Cardiac septum (tissue), 1 donor: ENCODE measurements at places on chromosomes 6 and 20. TPM values are rescaled to one million over a fixed set of nuclear protein-coding genes. Genes with fewer than 3 reads are reported as not detected.

Gene MRAP2
- total RNA-seq: 0.48 TPM

Gene ID4
- total RNA-seq: 6.8 TPM

Gene REM1
- total RNA-seq: 2.1 TPM

Gene CABLES2
- 10.7 TPM for total RNA-seq

Gene TMEM200A
- 0.59 TPM for total RNA-seq

Gene SLC17A3
- total RNA-seq: not detected

Gene SDC4
- total RNA-seq: 100 TPM

Gene TSBP1
- not detected for total RNA-seq

Gene PCK1
- 0.48 TPM for total RNA-seq

Gene ADGRF1
- total RNA-seq: not detected

Gene PPIL6
- total RNA-seq: 1.2 TPM

Gene LIN28B
- total RNA-seq: not detected

Gene TMEM217
- total RNA-seq: 1.0 TPM

Gene BEND6
- 1.5 TPM for total RNA-seq

Gene PBOV1
- not detected for total RNA-seq

Gene GLP1R
- 0.08 TPM for total RNA-seq

Gene IP6K3
- total RNA-seq: 16.6 TPM

Gene PGC
- not detected for total RNA-seq

Gene BTNL2
- not detected for total RNA-seq

Gene MAFB
- 6.8 TPM for total RNA-seq

Gene CST2
- not detected for total RNA-seq

Gene COL21A1
- total RNA-seq: 87.3 TPM

Gene SMIM28
- not detected for total RNA-seq

Gene CNR1
- total RNA-seq: 2.9 TPM

Gene NMBR
- total RNA-seq: not detected
